Stimulated activated CD4-positive, alpha-beta T cell treated with anti-CD3 and anti-CD28 coated beads, Interleukin-4, amount 100 ng/mL, for 48 hours (primary cell): ENCODE measurements at places on chromosomes 2 and 18.

GRCh38 chr2:235493775-235494715, at the start of gene AGAP1:
TSS of gene AGAP1 (plus strand) at chr2:235494043.
- DNase-seq: no peak

GRCh38 chr2:180910831-180911665, 69.4 kb upstream of the UBE2E3 start:
- no peak for DNase-seq

- no peak for DNase-seq
Measured at GRCh38 chr2:172472446-172473033, 45.2 kb downstream of the ITGA6 start.

GRCh38 chr18:3482258-3482657, 32.3 kb downstream of the TGIF1 start:
- no peak for DNase-seq

DNA sequence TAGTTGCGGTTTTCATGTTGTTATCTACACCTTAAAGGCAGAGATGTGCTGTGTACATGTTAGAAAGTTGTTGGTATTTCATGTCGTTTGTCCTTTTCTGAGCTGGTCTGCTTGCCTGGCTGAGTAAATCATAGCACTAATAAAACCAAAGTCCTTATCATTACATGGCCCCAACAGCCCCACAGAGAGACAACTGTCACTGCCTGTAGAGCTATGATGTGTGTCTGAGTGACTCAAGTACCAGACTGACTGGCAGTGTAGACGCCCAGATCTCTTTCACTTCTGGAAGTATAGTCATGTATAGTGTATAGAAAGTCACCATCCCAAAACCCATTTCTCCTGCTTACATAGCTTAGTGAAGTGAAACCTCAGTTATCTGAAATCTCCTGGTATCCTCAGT, 4.3 kb downstream of the SOCS6 start:
- no peak for DNase-seq

GRCh38 chr2:37230581-37230980, 815 bp downstream of the CEBPZ start:
- no peak for DNase-seq

- DNase-seq: no peak
Measured at GRCh38 chr2:239324456-239324855, 76.4 kb downstream of the HDAC4 start.

GRCh38 chr2:237546040-237546875, 20.1 kb upstream of the PRLH start:
- DNase-seq: no peak

DNA sequence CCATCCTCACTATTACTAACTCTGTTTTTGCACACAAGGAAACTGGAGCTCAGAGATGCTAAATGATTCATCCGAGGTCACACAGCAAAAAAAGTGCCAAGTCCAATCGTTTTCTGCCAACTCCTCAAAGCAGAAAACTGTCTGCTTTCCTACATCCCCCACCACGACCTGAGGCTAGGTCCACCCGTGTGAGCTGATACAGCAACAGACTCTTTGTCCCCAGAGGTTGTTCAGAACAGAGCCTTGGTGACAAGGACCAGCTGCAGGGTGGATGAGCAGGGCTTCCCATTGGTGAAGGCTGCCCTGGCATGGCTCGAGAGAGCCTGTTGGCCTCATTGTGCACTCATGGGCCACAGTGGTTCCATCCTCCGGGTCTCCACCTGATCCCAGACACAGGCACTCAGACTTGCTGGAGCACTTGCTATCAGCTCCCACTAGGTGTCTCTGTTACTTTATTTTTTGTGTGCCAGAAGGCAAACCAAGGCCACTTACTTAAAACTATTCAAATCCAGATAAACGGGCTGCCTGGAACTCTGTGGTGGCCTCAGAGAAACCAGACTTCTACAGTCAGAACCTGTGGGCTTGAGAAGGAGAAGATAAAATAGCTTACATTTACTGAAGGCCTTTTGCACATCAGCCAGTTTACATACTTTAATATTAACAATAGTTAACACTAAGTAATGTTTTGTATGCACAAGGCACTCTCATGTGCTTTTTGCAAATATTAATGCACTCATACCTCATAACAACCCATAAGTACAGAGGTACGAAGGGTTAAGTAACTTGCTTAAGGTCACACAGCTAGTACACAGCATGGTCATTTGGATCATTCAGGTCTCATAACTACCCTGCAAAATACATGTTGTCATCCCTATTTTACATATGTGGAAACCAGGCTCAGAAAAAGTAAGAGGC, 62.9 kb upstream of the CTIF start:
- DNase-seq: no peak

GRCh38 chr18:50639711-50640110, 79.8 kb downstream of the MAPK4 start:
- DNase-seq: no peak

DNA sequence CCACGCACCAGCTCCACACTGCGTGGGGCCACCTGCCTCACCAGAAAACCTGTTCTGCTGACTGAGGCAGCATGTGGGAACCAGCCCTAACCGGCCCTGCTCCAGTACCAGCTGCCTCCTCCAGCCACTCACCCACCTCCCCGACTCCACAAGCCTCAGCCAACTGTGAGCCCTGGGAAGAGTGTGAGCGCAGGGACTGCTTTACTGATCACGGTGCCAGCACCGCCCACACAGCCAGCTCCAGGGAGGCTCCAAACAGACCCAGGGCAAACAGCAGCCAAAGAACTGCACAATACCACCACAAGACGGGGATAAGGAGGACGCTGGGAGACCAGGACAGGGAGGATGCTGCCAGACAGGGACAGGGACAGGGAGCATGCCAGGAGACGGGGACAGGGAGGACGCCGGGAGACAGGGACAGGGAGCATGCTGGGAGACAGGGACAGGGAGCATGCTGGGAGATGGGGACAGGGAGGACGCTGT, 28.4 kb downstream of the EIPR1 start:
- no peak for DNase-seq

GRCh38 chr2:56565143-56565542, 381.4 kb downstream of the CCDC85A start:
- DNase-seq: no peak

GRCh38 chr2:150153646-150154307, 333.7 kb downstream of the RND3 start:
- no peak for DNase-seq

DNA sequence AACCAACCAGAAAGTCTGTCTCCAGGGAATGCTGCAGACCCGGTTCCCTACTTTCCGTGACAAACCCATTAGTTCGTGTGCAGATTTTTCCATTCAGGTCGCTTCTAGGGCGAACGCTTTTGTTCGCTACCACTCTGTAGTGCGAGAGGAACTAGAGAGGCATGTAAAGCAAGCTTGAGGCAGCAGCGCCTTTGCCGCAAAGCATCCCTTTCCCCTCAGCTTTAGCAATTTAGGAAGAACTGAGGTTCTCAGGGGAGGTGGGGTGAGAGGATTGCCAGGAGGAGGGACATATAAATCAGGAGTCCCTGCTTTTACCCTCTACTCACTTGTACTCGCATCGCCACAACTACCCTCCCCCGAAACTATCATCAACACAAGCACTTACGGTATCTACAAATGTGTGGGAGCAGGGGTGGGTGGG, 748 bp upstream of the ZNF804A start:
- DNase-seq: no peak

DNA sequence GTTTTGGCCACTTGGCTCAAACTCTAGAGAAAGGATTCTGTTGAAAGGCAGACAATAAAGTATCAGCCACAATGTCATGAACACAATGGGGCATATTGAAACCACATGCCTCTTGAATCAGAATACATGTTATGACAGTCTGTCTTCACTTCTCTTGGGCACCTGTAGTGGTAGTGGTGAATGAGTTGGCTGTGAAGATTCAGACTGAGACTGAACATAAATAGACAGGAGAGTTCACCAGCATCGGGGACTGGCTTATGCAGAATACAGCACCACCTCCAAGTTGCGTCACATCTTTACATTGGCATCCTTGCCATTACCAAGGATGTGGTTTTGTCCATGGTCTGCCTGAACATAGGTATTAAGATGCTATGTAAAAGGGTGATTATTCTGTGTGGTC, 336.8 kb downstream of the MYCN start:
- no peak for DNase-seq

DNA sequence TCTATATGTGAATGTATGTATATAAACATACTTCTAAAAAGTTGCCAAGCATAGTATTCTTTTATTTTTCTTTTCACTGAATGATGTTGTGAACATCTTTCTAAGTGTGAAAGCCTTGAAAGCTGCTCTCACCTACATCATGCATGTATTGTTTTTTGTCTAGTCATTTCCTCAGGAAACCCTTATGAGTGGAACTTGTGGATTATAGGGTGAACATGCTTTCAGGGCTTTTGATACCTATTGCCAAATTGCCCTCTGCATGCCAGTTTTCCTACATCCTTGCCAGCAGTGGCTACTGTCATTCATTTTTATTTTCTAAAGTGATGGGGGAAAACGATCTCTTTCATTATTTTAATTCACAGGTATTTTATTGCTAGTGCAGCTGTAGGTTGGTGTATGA, 78.3 kb downstream of the ADAM23 start:
- DNase-seq: no peak

DNA sequence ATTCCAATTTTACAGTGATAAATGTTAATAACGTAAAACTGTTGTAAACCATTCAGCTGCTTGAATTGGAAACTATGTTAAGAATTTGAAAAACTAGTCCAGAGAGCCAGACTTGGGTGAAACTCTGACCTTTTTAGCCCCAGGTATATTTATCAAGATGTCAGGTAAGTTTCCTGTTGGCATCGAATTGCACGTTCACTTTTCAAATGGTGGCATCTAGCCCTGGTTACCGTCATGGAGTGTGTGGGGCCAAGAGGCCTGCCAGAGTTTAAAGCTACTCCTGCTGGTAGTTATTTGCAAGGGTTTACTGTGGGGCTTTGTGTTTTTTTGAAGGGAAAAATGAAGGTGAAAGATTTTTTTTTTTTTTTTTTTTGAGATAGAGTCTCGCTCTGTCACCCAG, 109.9 kb downstream of the WDSUB1 start:
- no peak for DNase-seq

DNA sequence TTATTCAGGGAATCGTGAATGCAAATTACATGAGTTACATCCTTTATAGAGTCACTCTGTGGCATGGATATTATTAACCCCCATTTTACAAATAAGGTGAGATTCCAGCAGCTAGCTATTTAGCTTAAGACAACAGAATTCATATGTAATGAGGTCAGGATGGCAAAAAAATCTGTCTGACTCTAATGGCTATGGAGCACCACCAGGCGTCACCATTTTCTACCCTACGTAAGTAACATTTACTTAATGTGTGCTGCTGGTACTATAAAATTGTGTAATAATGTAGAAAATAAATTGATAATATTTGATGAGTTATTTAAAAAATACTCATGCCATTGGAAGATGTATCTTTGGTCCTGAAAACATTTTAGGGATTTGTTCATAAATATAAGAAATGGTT, 2040.1 kb upstream of the LRRTM1 start:
- no peak for DNase-seq

DNA sequence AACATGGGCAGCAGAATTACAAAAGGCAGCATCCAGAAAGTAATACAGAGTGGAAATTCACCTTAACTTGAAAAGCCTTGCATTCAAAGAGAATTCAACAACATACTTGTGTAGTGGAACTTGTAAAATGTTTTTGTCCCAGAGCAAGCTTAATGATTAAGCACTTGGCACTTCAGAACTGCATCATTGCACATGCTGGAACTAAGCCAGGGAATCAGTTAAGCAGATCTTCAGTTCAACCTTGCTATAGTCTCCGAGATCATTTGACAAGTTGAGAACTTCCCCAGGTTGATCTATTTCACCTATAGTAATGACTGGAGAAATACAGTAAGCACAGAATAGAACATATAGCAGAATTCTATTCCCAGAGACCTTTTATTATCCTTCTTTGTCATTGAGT, 1337.2 kb upstream of the NXPH2 start:
- no peak for DNase-seq

DNA sequence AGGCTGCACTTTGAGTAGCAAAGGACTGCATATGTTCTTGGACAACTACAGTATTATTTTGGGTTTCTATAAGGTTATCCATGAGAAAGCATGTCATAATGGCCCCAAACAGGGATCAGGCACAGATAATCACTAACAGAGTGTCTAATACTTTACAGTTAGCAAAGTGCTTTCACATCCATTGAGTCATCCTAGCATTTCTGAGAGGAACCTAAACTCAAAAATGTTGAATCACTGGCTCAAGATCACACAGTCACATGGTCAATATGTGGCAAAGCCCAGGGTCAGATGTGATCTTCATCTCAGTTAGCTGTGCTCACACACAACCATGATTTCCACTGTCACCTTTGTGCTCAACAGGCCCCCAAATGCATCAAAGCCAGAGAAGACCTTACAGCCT, 156.1 kb upstream of the VRK2 start:
- DNase-seq: no peak

DNA sequence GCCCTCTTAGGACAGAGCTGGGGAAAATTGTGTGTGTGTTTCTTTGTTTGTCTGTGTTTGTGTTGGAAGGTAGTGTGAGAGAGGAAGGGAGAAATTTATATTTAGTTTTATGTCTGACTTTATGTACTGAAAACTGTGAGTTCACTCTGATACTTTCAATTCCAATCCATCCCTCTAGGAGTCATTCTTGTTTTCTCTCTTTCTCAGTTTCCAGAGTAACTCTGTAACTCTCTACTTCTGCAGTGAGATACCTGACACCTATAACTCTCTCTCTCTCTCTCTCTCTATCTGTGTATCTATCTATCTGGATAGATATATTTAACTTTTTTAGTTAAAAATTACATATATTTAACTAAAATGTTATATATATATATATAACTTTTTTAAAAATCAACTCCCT, 128.7 kb downstream of the UBR3 start:
- DNase-seq: no peak

DNA sequence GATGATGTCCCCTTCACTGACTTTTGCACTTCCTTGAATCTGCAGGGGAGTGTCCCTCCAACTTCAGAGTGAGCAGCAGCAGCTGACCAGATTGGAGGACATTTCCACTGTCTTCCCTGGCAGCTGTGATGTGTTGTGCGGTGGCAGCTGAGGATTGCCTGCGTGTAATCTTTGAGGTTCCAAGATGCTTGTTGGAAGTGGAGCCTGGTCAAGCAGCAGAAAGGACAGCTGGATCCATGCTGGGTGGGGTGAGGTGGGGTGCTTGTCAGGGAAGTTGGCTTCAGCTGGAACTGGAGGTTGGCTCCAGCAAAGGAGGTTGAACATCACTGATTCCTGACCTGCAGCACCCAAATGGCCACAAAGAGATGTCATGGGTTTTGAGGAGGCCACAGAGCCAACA, 64.8 kb downstream of the ST3GAL5 start:
- DNase-seq: no peak

- no peak for DNase-seq
Measured at GRCh38 chr2:226971084-226971483, 135.2 kb downstream of the RHBDD1 start.
